ENCODE measurements at places on chromosomes 5 and 9.

DNA sequence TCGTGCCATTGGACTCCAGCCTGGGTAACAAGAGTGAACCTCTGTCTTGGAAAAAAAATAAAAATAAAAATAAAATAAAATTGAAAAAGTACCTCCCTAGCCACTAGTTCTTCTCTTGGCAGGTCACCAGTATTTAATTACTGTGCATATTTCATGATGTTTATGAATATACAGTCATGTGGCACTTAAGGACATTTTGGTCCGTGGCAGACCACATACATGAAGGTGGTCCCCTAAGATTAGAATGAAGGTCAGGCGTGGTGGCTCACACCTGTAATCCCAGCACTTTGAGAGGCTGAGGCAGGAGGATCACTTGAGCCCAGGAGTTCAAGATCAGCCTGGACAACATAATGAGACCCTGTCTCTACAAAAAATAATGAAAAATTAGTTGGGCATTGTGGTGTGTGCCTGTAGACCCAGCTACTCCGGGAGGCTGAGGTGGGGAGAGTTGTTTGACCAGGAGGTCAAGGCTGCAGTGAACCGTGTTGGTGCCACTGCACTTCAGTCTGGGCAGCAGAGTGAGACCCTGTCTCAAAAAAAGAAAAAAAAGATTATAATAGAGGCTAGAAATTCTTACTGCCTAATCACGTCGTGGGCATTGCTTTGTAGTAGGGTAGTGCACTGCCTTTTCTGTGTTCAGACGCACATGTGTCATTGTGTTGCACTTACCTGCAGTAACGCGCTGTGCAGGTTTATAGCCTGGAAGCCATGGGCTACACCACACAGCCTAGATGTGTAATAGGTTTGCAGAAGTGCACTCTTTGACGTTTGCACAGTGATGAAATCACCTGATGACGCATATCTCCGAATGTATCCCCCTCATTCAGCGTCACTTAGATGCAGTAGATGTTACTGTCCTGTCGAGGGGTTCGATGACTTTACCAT is 12.8 kb downstream of the EHMT1 start:
- no peak for DNase-seq

DNA sequence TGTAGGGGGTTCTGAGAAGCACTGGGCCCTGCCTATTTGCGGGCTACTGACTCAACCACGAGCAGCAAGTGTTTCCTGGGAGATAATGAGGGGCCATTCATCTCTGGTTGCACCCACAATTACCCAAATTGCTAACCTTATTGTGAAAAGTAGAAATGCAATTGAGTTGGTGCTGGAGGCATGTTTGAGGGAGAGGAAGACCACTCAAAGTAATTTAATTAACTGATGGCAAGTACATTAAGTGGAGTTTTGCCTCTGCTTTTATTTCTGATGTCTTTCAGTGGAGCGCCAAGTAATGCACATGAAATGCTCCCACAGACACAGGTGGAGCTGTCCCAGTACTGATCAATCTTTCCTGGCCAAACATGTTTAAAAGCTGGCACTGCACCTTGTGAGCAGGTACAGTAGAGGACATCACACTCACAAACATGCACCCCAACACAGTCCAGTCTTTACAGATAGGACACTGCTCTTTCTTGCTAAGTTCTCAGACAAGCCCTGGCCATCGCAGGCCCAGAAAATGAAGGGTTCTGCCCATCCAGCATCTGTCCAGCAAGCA is 195.4 kb downstream of the HSPA4 start:
- DNase-seq = no peak

DNA sequence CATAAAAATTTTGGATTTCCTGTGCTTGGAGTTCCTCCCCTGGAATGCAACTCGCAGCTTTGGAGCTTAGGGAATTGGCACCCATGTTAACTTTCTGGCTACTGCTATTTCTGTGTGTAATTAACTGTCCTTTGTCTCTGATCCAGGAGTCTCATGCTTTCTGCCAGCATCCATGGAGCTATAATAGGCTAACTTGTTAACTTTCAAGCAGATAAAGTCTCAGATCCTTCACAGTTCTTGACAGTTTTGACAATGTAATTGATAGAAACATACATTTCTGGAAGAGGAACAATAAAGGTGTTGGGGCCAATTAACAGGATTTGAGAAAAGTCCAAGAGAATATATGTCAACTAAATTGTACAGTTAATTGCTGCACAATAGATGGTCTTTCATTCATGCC is 290.2 kb upstream of the PRDM9 start:
- no peak for DNase-seq

GRCh38 chr5:122398016-122398415 is 86.0 kb downstream of the SNCAIP start:
- no peak for DNase-seq

GRCh38 chr9:114782586-114782985 is 23.3 kb downstream of the TNFSF15 start:
- DNase-seq = no peak

DNA sequence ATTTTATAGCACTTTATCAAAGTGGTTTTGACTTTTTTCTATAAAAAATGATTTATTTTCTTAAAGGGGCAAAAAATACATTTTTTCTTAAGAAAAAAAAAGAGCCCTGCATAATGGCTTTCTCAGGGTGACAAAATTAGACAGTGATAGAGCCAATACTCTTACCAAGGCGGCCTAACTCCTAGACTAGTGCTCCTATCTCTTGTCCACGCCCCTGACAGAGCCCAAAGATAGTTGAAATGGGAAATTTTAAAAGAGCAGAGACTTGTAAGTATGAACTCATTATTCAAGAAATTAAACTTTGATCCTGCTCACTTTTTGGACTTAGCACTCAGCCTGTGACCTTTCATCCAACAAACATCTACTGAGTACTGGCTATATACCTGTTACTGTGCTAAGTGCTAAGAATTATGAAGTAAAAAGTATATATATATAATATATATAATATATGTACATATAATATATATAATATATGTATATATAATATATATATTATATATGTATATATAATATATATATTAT is 1.2 kb downstream of the INVS start:
- no peak for DNase-seq

GRCh38 chr5:155087036-155087435 is 73.5 kb downstream of the KIF4B start:
- DNase-seq = no peak

- DNase-seq = no peak
Observed at GRCh38 chr5:116409591-116410296, 164.9 kb downstream of the SEMA6A start.

GRCh38 chr5:72283358-72283757 is 36.7 kb downstream of the MRPS27 start:
- no peak for DNase-seq

- DNase-seq = no peak
Observed at GRCh38 chr9:21160178-21160577, 6.3 kb downstream of the IFNA21 start.

- no peak for DNase-seq
Observed at GRCh38 chr5:138103319-138103637, 19.4 kb downstream of the WNT8A start.

DNA sequence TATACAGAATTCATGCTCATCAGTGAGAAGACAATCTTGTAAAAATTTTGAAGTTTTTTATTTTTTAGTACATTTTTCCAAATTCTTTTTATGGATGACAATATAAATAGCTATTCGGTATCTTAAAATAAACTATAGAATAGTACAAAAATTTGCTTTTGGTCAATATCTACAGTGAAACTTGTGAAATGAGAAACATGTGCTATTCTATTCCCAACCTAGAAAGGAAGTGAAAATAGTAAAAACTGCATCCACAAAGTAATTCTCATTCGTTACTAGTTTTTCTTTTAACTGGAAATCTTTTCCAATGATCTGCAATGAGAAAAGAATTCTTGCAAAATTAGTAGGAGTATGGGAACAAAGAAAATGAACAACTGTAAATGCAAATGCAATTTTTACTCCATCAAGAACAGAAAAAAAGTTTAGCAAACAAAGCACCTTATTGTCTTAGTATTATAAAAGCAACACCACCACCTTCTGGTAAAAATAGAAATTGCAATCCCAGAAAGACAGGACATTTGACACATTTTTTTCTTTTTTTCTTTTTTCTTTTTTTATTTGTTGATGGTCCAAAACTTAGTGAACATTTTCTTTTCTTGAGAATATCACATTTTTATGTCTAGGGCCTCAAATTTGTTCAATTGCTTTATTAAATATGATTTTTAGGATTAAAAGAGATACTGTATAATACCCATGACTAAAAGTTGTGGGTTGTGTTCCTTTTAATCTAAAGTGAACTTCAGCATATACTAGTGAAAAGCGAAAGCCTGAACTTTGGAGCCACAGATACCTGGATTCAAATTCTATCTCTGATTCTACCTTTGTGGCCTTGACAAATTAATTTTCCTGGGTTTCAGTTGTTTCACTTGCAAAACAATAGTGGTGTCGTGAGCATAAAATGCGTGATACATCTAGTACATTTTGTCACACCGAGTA is 72.3 kb downstream of the SLCO4C1 start:
- no peak for DNase-seq

DNA sequence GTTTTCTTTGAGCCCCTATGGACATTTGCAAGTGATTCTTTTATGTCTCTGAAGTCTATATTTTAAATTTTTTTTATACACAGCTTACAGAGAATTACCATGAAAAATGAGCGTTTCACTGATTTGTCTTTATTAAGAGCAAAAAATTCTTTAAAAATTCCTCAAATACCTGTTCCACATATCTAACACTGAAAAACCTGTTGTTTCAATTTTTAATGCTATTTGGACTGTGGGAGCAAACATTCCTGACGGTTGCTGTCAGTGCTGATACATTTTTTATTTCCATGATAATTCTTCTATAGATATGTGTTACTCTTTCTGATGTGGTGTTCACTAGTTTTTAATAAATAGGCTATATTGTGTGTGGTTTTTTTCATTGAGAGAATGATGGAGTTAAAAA is 199.8 kb downstream of the GDNF start:
- DNase-seq = no peak

GRCh38 chr5:91156242-91156641 is 226.9 kb downstream of the ARRDC3 start:
- no peak for DNase-seq

DNA sequence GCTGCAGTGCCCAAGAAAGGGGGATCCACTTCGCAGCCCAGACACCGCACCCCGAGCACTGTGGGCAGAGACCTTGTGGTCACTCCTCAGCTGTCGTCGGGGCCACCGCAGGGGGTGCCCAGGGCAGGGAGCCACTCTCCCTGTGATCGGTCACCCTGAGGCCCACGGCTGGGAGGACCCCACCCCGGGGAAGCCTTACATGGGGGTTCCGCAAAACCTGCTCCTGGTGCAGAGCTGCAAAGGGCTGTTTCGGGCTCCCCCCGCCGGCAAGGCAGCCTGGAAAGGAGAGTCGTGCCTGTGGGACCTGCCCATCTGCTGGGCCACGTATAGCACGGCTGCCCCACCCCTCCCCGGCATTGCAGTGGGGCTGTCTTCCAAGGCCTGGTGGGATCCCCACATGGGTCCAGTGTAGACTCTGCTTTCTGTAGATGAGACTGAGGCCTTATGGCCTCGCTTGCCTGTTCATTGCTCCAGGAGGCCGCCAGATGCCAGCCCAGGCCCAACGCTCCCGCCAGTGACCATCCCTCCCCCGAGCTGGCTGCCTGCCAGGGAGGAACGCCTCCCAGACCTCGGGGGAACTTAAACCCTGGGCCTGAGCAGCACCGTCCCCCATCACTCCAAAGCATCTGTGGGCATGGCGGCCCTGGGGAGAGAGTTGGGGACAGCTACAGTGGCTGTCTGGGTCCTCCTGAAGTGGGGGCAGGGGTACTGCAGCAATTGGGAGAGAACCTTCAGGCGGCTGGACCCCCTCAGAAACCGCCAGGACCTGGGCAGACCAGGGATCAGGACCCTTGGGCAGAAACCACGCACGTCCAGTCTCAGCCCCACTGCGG is 1.6 kb upstream of the DNLZ start:
- DNase-seq = no peak

DNA sequence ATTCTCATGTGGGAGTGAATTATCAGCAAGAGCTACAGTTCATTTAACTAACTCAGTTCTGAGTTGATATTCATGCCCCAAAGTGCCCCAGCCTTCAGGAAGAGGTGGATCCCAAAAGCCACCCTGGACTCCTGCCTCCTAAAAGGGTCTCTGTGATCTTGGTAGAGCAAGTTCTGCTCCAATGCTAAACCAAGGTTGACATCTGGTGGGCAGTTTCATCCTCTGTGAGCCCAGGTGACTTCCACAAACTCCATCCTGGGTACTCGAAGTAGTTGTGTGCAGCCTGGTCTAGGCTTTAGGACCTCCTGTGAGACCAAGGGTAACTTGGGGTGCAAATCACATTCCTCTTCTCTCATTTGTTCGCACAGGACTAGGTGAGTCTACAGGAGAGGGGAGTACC is 816.8 kb downstream of the MTRR start:
- DNase-seq = no peak

- DNase-seq = no peak
Observed at GRCh38 chr5:176637556-176637955, 7.1 kb downstream of the EIF4E1B start.

DNA sequence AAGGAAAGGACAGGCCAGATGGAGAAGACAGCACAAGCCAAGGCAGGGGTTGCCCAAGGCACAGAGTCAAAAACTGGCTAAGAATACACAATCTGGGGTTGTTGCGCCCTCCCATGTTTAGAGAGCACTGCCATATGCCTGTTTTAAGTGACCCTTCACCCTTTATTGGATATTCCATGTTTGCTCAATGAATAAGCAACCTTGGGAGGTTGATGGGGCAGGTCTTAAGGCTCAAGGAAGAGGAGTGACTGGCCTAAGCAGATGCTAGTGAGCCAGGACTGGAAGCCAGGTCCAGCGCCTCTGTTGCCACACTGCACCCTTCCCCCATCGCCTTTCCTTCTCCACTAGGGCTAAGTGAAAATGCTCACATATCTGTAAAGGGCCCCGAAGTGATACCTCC is 6.7 kb downstream of the TXN start:
- DNase-seq = no peak

GRCh38 chr9:111597852-111598732 is 1.4 kb downstream of the PTGR1 start:
- DNase-seq = no peak

GRCh38 chr5:41145306-41145705 is 68.0 kb downstream of the C6 start:
- DNase-seq = no peak

DNA sequence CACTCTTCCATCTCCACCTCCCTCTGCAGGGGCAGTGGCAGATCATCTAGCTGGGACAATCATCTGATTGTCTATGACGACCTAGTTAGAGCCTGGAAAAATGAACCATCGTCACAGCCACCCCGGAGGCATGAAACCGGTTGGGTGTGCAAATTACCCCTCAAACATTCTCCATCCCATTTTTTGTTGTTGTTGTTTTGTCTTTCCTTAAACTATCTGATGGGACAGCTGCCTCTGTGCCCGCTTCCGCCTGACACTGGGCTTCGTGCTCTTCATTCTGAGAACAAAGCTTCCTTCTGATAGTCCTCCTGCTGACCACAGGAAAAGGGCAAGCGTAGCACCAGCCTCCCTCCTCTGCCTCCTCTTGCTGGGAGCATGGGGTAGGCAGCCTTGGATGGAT is 7.0 kb upstream of the NDST1 start:
- DNase-seq = no peak

- DNase-seq = no peak
Observed at GRCh38 chr5:110757118-110757729, 18.4 kb downstream of the SLC25A46 start.
